ENCODE measurements at places on chromosomes 7 and 10.

DNA sequence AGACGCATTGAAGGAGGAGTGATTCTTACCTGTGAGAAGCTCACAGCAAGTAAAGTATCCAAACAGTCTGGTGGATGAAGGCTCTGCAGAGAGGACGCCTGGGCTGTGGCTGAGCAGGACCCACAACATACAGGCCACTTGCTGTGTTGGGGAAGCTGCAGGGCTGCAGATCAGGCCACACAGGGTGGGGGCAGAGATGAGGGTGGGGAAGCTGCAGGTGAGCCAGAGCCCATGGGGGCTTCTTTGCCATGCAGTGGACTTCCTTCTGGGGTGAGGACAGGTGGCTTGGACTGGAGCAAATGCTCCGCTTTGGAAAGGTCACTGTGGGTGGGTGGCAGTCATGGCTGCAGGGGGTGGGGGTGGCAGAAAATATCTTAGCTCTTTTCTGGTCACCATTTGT lies 214.8 kb downstream of the GLRX3 start:
- no peak for DNase-seq

- no peak for DNase-seq
Measured at GRCh38 chr10:15325243-15325943, 45.7 kb downstream of the FAM171A1 start.

DNA sequence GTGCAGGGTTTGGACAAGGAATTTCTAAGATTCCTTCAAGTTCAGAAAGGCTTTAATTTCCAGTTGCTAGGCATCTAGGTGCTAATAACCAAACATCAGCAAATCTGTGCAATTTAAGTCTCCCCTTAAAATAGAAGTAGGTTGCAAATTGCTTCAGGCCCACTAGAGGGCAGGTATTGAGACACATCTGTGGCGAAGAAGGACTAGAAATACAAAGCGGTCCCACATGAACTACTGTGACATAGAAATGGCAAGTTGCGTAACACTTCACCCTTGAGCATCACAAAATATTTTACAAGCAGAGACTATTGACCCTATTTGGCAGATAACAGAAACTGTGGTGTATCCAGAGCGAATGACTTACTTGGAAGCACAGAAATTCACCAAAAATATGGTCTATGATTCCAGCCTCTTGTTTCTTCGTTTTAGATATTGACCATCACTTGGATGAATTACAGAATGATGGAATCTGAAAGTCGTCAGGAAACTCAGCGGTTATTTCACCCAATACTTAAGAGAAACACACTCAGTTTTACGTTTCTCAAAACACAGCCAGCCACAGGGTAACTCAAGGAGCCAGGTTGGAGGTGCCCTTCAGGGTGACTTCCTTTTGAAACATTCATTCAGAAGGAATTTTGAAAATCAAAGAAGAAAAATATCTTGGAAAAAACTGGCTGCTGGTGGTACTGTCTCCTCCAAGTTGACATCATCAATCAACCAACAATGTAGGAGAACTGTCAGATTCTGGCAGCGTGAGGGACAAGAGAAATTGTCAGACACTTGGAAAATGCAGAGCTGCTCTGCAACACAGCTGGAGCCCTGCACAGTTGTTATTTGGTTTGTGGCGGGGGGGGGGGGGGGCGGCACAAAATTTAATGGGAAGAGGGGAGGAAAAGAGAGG lies 256.3 kb upstream of the MINDY3 start:
- no peak for DNase-seq

GRCh38 chr10:61897671-61898434 lies 3.6 kb upstream of the ARID5B start:
- DNase-seq = no peak

DNA sequence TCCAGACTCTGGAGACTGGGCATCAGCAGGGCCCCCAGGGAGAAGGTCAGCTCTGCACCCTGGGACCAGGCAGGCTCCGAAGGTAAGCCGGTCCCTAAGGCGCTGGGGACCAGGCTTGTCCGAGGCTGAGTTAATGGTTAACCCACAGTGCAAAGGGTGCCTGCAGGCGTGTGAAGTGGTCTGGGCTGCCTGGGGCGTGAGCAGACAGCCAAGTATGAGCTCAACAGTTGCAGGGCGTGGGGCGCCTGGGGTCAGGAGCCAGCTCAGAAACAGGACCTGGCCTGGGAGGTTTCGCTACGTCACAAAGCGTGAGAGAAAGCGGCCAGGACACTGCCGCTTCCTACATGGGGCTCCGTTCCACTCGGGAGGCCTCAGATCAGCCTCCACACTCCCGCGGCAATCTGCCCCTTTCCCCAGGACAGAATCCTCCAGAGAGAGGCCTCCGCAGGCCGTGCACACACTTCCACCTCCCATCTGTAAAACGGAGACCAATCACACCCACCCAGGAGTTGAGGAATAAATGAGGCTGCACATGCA lies 16.0 kb downstream of the PDGFA start:
- no peak for DNase-seq

DNA sequence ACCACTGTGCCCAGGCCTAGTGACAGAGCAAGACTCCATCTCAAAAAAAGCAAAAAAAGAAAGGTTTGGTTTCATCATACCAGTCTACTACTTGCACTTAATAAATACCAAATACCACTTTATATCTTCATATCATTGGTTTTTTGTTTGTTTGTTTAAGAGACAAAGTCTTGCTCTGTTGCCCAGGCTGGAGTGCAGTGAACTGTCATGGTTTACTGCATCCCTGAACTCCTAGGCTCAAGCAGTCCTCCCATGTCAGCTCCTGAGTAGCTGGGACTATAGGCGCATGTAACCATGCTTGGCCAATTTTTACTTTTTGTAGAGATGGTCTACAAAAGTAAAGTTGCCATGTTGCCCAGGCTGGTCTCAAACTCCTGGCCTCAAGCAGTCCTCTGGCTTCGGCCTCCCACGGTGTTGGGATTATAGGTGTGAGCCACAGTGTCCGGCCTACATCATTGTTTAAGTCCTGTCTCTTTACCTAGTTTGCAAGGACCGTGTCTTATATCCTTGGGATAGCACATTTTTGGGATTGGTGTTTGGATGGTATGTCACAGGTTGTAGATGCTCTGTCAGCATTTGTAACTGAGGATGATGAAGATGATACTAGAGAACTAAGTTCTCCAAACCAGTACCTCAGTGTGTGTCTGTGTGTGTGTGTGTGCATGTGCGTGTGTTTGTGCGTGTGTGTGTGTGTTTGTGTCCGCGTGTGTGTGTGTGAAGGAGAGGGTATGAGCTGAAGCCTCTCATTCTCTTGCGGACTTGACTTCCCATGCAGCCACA lies 9.3 kb downstream of the LMTK2 start:
- no peak for DNase-seq

DNA sequence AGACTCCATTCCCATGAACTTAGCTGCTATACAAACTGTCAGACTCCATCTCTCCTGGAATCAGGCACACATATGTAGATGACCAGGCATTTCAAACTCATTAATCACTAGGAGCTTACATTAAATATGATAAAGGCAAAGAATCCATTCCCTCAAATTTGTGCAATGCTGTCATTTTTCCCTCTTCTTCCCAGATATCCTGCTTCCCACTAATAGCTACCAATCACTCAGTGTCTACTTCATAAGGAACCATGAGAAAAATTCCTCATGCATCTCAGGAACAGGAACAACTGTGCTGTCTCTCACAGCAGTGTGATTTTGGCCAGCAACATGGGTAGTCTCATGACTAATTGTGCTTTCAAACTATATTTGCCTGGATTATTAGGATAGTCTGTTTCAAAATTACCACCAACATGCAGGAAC lies 133.9 kb downstream of the DKK1 start:
- no peak for DNase-seq

- no peak for DNase-seq
Measured at GRCh38 chr10:94235461-94235860, 127.3 kb downstream of the NOC3L start.

DNA sequence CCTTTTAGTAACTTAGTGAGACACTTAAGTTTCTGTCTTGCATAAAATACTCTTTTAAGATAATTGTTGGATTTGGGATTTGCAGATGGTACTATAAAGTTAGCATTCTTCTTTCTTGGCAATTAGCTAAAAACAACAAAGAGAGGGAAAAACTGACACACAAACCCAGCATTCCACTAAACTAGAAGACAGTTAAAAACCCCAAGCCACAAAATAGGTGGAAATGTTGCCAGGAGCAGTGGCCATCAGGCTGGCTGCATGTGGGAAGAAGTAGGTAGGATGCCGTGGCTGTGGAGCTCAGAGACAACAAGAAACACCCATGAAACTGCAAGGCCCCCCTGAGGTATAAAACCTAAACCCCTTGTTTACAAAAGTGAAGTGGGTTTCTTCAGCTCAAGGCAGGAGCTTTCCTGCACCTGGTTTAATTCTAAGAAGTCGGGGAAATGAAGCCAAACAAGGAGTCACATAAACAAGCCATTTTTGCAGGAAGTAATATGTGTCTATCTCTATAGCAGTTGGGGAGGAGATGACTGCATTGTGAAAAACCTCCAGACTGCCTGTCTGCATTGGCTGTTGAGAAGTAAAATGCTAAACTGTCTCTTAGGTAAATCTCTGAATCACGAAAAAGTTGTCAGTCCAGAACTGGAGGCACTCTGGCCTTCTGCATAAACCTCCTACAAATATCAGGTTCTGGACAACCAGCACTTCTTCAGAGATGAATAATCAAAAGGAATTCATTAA lies 9.5 kb downstream of the RAB18 start:
- DNase-seq = no peak

DNA sequence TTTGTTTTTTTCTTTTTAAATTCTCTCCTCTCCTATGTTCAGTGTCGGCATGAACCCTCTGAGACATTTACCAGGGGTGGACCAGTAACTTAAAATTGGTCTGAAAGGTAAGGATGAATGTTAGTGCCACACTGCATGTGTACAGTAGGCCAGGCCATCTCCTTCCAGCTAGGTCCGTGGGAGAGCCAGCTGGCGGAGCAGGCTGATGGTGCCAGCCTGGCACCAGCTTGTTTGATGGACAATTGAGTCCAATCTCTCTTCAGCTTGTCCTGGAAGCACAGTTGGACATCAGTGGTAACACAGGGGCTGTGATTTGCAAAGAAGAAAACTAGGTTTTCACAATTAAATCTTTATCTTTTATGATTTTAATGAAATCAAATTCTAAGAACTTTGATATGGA lies 136.5 kb downstream of the CNNM2 start:
- no peak for DNase-seq

DNA sequence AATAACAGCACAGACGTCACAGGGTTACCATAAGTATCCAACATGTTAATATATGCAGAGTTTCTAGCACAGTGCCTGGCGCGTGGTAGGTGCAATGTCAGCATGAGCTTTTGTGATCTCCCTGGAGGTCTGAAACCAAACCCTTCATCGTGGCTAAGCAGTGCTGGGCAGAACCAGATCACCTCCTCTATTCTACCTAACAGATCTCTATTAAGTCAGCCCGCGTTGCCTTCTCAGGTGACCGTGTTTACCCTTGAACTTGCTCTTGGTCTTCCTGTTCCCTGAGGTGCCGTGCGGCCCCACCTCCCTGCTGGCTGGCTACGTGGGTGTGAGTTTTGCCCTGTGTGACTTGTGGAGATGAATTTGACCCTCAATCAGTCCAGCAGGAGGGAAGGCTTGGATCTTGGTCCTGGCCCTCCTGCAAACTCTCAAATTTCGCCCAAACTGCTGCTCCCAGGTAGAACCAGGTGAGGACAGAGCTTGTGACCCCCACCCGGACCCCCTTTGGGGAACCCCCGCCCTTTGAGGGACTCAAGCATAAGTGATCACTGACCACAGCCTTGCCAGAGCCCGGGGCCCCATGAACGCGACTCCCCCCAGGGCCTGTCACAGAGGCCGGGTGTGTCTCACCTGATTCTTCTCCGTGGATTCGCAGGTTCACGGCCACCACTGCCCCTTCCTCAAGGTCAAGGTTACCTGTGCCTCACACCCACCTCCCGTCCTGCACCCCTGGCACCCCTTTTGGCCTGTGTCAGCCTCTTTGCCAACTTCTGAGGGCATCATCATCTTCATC lies 54.2 kb downstream of the ELFN1 start:
- no peak for DNase-seq

DNA sequence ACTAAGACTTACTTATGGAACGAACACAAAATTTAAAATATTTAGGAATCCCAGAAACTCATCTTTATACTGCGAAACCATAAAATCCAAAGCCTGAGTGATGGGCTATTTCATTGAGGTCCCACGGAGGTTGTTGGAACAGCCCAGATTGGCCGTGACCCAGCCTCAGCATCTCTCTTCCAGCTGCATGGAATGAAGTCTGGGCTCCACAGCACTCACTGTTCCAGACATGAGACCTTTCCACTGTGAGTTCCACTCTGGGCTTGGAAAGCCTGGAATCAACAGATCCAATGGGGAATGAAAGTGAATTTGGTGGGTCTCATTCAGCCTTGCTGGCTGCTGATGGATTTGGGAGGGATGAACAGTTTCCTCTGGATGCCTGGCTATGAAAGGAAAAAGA lies 184.9 kb downstream of the EMX2 start:
- DNase-seq = no peak

DNA sequence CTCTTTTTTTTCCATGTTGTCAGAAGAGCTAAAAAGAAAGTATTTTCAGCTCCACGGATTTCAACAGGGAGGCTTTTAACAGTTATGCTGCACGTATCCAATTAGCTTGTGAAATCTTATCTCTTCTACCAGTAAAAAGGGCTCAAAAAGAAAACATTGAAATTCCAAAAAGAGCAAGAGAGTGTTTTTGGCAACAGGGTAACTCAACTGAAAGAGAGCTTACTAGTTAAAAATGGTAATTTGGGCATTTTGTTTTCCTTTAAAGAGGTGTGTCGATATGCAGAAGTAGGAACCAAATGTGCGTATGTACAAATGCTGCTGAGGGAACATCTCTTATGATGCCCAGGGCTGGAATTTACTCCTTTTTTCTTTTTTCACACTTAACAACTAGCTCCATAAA lies 292.8 kb downstream of the PRKG1 start:
- no peak for DNase-seq

GRCh38 chr10:30935078-30935477 lies 96.6 kb downstream of the ZNF438 start:
- no peak for DNase-seq

DNA sequence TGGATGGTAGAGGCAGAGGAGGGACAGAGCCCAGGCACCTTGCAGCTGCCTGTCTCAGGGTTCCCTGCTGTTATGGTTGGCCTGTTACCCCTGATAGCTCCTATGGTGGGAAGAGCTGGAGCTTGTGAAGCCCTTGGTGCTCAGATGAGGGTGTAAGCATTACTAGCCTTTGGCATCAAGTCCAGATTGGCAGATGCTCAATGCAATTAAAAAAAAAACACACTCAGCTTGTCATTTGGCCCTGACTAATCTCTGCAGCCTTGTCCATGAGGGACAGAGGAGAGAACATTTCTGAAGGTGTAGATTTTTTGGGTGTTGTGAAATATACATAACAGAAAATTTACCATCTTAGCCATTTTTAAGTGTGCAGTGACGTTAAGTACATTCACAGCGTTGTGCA lies 86.3 kb downstream of the PLPP4 start:
- DNase-seq = no peak

GRCh38 chr10:106327747-106328146 lies 836.8 kb downstream of the SORCS1 start:
- DNase-seq = no peak
